Calu3 (cell line): ENCODE measurements at places on chromosomes 11 and 22. TPM values are rescaled to one million over a fixed set of nuclear protein-coding genes. Genes with fewer than 3 reads are reported as not detected.

Gene OR51I1
- total RNA-seq = not detected in 2 replicates

GRCh38 chr11:117851106-117851505 is 25.4 kb downstream of the FXYD6 start:
- H3K4me3 ChIP-seq = no peak overlapping the region
- H3K27me3 ChIP-seq = peaks cover 53% of the 10 kb centered on the region
- H3K4me1 ChIP-seq = no peaks in the 10 kb centered on the region
- no peak overlapping the region for H3K27ac ChIP-seq

GRCh38 chr22:46395145-46395544 is 59.6 kb downstream of the TRMU start:
- no peak overlapping the region for H3K27ac ChIP-seq
- DNase-seq = no peak
- H3K27me3 ChIP-seq = no peaks in the 10 kb centered on the region
- peaks cover 11% of the 10 kb centered on the region for H3K4me1 ChIP-seq

DNA sequence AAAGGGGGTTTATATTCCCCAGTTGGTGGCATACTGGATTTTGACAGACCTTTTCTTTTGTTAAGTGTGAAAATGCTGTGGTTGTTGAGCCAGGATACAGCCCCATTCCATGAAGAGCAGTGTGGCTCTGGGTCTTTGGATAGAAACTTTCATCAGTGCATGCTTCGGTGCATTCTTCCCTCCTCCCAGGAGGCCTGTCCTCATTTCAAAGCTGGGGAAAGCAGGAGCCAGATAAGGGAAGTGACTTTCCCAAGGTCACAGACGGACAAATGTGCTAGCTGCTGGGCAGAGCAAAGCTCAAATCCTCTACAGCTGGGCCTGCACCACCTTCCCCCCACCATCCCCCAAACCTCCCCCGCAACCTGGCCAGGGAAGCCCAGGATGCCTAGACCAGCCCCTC is 184.5 kb upstream of the NTM start:
- H3K4me1 ChIP-seq = no peaks in the 10 kb centered on the region
- no peak overlapping the region for H3K27ac ChIP-seq
- no peak overlapping the region for H3K4me3 ChIP-seq
- no peaks in the 10 kb centered on the region for H3K27me3 ChIP-seq
- DNase-seq = no peak
- H3K36me3 ChIP-seq = no peaks in the 10 kb centered on the region

DNA sequence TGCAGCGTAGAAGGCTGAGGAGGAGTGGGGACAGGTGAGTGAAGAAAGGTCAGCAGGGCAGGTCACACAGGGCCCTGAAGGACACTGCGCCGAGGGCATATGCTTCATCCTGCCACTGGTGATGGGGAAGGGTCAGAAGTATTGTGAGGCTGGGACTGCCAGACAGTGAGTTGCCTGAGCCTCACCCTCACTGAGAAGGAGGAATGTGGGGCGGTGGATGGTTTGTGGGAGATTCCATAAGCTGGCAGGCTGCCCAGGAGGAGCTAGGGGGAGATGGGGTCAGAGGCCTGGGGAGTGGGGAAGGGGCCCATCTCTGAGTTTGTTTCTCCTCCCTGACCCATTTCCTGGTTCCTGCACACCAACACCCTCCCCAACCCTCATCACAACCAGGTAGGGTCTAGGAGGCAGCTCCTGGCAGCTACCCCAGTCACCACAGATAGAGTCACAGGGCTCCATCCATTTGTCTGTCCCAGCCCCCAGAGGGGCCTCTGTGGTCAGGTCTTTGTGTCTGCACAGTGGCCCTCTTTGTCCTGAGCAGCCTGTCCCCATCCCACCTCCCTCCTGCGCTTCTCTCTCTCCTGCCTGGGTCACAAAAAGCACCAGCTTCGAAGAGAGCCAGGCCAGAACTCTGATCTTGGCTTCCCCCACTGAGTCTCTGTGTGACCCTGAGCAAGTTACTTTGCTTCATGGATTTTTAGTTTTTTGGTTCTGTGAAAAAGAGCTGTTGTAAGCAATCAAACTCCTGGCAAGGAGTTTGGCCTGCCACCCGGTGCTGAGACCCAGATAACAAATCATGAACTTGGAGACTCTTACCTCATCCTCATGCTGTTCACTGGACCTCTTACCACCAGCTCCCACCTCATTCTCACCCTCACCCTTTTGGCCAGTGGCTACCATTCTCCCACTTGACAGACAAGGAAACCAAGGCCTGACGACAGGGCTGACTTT is 4.6 kb upstream of the P2RY2 start:
- no peak for DNase-seq
- no peaks in the 10 kb centered on the region for H3K27me3 ChIP-seq
- H3K36me3 ChIP-seq = no peaks in the 10 kb centered on the region
- no peak overlapping the region for H3K27ac ChIP-seq

DNA sequence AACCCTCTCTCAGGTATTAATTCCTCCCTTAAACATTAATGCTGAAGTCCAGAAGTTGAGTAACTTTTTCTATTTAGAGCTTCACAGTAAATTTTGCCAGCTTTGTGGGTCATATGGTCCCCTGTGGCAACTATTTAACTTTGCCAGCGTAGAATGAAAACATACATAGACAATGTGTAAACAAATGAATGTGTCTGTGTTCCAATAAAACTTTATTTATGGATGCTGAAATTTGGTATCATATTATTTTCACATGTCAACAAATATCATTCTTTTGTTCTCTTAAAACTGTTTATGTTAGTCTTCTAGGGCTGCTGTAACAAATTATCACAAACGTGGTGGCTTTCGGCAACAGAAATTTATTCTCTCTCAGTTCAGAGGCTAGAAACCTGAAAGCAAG is 85.1 kb downstream of the TMEM135 start:
- H3K4me3 ChIP-seq = no peak overlapping the region
- H3K27me3 ChIP-seq = no peaks in the 10 kb centered on the region
- no peak for DNase-seq
- H3K36me3 ChIP-seq = no peaks in the 10 kb centered on the region
